Right hindlimb (tissue), 1 donor: ENCODE measurements at places on chromosomes 12 and 14.

DNA sequence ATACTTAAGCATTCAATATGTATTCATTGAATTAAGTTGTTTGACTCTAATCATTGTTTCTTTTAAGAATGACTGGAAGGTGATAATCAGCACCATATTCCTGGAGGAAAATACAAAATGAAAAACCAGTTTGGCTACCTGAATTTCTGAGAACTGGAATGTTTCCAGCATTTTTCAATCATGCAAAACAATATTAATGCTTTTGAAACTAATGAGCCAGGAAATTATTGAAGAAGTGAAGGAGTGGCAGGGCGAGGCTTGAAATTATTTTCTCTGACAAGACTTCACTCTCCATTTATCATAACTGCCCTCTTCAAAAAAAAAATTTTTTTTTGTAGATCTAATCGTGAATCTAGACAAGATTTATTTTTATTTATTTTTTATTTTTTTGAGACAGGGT, 19.0 kb downstream of the TMEM19 start:
- DNase-seq: no peak

DNA sequence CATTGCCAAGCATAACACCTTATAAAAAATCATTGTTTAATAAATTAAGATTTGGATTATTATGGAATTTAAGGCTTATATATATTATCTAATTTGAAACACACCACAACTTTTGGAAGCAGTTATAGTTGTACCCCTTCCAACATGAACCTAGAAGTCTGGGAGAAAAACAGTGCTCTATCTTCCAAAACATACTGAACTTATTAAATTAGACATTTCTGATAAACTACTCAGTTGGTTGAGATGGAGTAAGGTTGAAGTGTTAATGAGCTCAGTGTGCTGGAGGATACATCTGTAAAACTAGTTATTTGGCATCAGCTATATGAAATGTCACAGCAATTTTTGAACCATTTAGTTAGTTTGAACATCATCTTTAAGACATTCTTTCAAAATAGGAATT, 227.4 kb downstream of the ALX1 start:
- no peak for DNase-seq

GRCh38 chr14:62897771-62898170, 147.5 kb downstream of the KCNH5 start:
- no peak for DNase-seq

GRCh38 chr14:105152794-105153241, 15.8 kb downstream of the JAG2 start:
- DNase-seq: peak; percentile 30

DNA sequence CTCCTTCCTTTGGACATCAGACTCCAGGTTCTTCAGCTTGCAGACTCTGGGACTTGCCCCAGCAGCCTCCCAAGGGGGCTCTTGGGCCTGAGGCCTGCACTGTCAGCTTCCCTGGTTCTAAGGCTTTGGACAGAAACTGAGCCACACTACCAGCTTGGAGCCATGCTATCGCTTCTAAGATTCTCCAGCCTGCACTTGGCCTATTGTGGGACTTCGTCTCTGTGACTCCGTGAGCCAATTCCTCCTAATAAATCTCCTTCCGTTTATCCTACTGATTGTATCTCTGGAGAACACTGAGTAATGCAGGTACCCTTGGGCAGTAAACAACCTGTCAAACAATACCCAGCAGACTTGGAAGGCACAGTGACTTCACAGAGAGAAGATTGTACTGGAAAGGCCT, 24.9 kb upstream of the RHOJ start:
- DNase-seq: no peak
